Epithelial cell of umbilical artery (primary cell): ENCODE measurements at places on chromosomes 6 and 20. TPM values are rescaled to one million over a fixed set of nuclear protein-coding genes. Genes with fewer than 3 reads are reported as not detected.

The C2 gene
- total RNA-seq, result not detected in 2 replicates

The BHLHE23 gene
- not detected in 2 replicates for total RNA-seq

The MEP1A gene
- total RNA-seq, result not detected in 2 replicates

The PRPH2 gene
- total RNA-seq, result under 0.01 and 0.30 TPM in 2 replicates

The PRDM1 gene
- 0.30 and 1.3 TPM in 2 replicates for total RNA-seq

The FOXF2 gene
- total RNA-seq, result 0.15 TPM in 1 of 2 replicates, not detected in the other

The C4B gene
- 0.32 and 1.1 TPM in 2 replicates for total RNA-seq

The NKAIN2 gene
- under 0.01 TPM in 1 of 2 replicates, not detected in the other for total RNA-seq

The LGSN gene
- total RNA-seq, result not detected in 2 replicates

The HLA-DMB gene
- total RNA-seq, result 0.97 and 2.3 TPM in 2 replicates

The SCRT2 gene
- total RNA-seq, result not detected in 2 replicates

The B3GAT2 gene
- not detected in 2 replicates for total RNA-seq

The PCK1 gene
- total RNA-seq, result not detected in 2 replicates

The MMP24 gene
- total RNA-seq, result 0.32 and 0.46 TPM in 2 replicates

The SPDEF gene
- not detected in 2 replicates for total RNA-seq

The PPIL4 gene
- total RNA-seq, result 29.6 and 33.0 TPM in 2 replicates
